Activated naive CD8-positive, alpha-beta T cell treated with anti-CD3 and anti-CD28 coated beads, Interleukin-2, amount 10 ng/mL, durations not matched to agents 7 days and 5 days (primary cell): ENCODE measurements at places on chromosomes 4 and X.

DNA sequence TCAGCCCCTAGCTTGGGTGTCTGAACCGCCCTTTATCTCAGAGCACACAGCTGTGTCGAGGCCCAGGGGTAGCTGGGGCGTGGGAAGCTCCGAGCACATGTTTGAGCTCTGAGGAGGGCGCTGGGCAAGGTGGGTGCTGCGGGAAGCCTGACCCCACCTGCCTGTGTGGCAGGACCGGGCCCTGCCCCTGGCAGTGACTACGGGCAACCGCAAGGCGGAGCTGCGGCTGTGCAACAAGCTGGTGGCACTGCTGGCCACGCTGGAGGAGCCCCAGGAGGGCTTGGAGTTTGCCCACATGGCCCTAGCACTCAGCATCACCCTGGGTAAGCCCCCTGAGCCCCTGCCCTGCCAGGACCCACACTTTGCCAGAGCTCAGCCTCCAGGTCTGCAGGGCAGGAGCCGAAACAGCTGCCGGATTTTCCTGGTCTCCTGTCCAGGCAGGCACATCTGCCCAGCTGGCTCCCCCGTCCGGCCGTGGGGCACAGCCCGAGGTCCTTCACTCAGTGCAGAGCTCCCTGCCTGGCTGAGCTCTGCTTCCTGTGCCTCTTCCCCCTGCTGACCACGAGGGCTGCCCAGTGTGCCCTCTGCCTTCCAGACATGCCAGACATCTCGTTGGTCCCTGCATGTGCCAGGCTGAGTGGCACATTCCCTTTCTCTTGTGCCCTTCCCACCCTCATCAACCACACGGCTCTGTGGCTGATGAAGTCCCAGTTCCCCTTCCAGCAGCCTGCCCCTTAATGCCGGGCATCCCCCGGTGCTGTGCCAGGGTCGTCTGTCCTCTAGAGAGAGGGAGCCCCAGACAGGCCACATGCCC is 33.2 kb upstream of the HTRA3 start:
- H3K4me1 ChIP-seq, result no peaks in the 10 kb centered on the region
- no peak overlapping the region for H3K4me3 ChIP-seq
- no peak overlapping the region for H3K27ac ChIP-seq
- H3K27me3 ChIP-seq, result no peaks in the 10 kb centered on the region
- peak; percentile 22 for DNase-seq

DNA sequence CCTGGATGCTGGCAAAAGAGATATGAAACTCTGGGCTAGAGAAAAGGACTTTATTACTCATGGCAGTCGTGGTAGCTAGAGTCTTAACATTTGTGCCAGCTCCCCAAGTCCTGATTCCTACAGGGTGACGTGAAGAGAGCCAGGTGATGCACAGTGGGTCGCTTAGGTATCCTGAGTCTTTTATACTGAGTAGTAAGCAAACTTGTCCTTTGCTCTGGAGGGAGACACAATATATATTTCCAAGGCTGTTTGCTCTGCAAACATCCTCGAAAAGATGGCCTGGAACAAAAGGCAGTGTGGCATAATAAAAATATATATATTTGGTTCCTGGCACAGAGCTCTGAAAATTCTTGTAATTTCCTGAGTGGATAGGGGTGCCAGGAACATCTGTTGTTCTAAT is 23.0 kb downstream of the ZNF81 start:
- H3K27me3 ChIP-seq, result no peaks in the 10 kb centered on the region
- no peak overlapping the region for H3K4me3 ChIP-seq
- DNase-seq, result no peak
- no peaks in the 10 kb centered on the region for H3K4me1 ChIP-seq
- no peak overlapping the region for H3K27ac ChIP-seq

DNA sequence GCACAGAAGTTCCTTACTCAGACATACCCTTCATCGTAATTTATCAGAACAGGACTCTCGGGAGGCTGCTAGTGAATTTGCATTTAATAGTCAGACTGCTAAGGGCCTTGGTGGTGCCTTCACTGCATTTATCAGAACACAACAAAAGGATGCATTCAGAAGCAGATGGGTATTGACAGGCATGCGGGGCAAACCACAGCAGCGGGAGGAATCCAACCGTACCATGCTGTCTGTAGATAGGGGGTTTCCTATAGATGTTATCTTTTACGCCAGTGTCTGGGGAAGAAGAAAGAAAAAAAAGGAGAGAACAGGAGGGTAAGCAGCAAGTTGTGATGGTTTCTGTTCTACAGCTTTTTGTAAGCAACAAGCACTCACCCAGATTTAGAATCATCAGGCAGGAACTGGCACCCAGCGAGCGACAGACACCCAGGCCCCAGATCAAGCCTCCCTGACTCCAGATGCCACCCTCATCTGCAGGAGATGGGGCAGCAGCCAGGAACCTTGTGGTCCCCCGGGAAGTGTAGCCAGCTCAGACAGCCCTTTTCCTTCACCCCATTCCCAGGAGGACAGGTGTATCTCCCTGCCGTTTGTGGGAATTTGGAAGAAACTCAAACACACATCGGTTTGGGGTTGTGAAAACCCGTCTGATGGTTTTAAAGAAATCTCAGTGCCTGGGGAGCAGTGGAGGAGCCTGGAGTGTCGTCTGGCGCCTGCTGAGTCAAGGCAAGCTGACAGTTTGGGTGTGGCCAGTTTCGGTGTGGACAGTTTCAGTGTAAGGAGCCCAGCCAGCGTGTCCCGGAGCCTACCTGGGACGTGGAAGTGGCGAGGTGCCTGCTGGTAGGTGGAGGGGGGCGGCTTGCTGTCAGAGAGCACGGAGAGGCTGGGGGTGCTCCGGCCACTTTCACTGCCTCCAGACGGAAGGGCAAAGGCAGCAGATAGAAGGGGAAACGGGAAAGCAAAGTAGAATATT is 80.0 kb upstream of the AFAP1 start:
- H3K36me3 ChIP-seq, result no peaks in the 10 kb centered on the region
- H3K27ac ChIP-seq, result no peak overlapping the region
- H3K4me1 ChIP-seq, result no peaks in the 10 kb centered on the region
- DNase-seq, result no peak
- peaks cover 12% of the 10 kb centered on the region for H3K27me3 ChIP-seq

- no peak for DNase-seq
- H3K27me3 ChIP-seq, result no peaks in the 10 kb centered on the region
- no peak overlapping the region for H3K27ac ChIP-seq
Observed at GRCh38 chrX:110228453-110228852, 89.4 kb downstream of the AMMECR1 start.

GRCh38 chrX:118528071-118528737 is 32.6 kb downstream of the DOCK11 start:
- peak overlapping the region; percentile 99 for H3K4me3 ChIP-seq
- H3K27ac ChIP-seq, result peak overlapping the region; percentile 99
- DNase-seq, result peak; percentile 60
- no peaks in the 10 kb centered on the region for H3K27me3 ChIP-seq
- peaks cover 20% of the 10 kb centered on the region for H3K36me3 ChIP-seq
- peaks cover 53% of the 10 kb centered on the region for H3K4me1 ChIP-seq

DNA sequence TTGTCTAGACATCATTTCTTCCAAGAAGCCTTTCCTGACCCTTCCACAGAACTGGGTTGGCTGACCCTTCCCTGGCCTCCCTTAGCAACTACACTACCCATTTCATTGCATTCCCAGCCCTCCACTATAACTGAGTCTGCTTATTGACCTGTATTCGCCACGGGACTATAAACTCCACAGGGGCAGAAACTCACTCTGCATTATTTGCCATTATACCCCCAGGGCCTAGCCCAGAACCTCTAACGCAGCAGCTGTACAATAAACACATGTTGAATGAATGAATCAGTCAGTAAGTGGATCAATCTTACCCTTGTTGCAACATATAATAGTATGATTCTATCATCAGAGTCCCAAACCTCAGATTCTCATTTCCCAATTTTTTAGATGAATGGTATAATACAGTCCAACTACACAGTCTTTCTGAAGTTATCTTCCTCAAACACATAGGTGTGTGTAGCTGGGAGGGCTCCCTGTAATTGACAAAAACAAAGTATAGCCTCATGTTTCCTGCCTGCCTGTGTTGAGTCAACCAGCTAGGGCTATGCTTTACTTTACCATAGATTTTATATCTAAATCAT is 209.3 kb downstream of the CHIC2 start:
- H3K4me1 ChIP-seq, result no peaks in the 10 kb centered on the region
- H3K36me3 ChIP-seq, result no peaks in the 10 kb centered on the region
- H3K27me3 ChIP-seq, result peaks cover 2% of the 10 kb centered on the region
- H3K4me3 ChIP-seq, result no peak overlapping the region
- H3K27ac ChIP-seq, result no peak overlapping the region

GRCh38 chr4:5012244-5012898 is 6.9 kb downstream of the CYTL1 start:
- H3K27ac ChIP-seq, result no peak overlapping the region
- H3K4me1 ChIP-seq, result no peaks in the 10 kb centered on the region
- no peaks in the 10 kb centered on the region for H3K36me3 ChIP-seq
- no peak for DNase-seq
- no peak overlapping the region for H3K4me3 ChIP-seq

DNA sequence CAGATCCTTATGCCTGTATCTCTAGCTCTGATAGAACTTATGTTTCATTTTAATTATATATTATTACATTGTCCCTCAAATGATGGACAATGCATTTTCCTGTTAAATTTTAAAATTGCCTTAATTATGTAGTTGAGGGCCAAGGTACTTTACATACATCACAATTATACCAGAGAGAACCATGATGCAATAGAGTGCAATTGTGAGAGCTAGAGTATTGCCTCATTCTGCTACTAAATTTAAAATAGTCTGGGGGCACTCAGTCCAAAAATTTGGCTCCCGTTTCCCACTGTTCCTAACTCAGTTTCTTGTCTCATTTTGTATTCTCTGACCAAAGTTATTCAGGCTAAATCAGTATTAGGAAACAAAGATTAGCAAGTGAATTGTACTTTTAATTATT is 378.5 kb upstream of the ZFP42 start:
- no peak overlapping the region for H3K4me3 ChIP-seq
- no peaks in the 10 kb centered on the region for H3K36me3 ChIP-seq
- no peaks in the 10 kb centered on the region for H3K27me3 ChIP-seq
- no peak overlapping the region for H3K27ac ChIP-seq
- DNase-seq, result no peak

- H3K36me3 ChIP-seq, result no peaks in the 10 kb centered on the region
- H3K27me3 ChIP-seq, result no peaks in the 10 kb centered on the region
Observed at GRCh38 chr4:10506077-10506476, 48.9 kb upstream of the ZNF518B start.

GRCh38 chr4:98006814-98007412 is 136.4 kb downstream of the STPG2 start:
- H3K27ac ChIP-seq, result no peak overlapping the region
- DNase-seq, result no peak

GRCh38 chrX:98398542-98398941 is 1514.8 kb downstream of the RPA4 start:
- no peak overlapping the region for H3K4me3 ChIP-seq
- no peaks in the 10 kb centered on the region for H3K4me1 ChIP-seq
- H3K27me3 ChIP-seq, result no peaks in the 10 kb centered on the region
- no peaks in the 10 kb centered on the region for H3K36me3 ChIP-seq
- DNase-seq, result no peak
- no peak overlapping the region for H3K27ac ChIP-seq

DNA sequence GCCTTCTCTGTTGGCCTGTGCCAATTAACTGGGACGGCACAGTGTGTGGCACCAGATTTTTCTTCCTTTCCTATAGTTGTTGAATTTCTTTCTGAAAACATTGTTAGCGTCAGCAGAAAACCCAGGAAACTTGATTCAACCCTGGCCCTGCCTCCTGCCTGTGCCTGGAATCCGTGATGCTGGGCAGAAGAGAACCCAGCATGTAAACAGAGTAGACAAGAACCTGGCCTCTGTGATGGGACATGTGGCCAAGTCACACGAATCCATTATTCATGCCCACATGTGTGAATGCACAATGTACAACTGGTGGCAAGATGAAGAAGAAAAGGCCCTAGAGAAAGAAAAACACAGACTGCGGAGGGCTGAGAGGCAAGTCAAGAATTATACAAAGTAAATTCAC is 111.4 kb downstream of the EFHC2 start:
- peaks cover 3% of the 10 kb centered on the region for H3K4me1 ChIP-seq
- no peak overlapping the region for H3K4me3 ChIP-seq
- H3K36me3 ChIP-seq, result no peaks in the 10 kb centered on the region
- DNase-seq, result no peak
